ENCODE measurements at places on chromosomes 4 and X.

DNA sequence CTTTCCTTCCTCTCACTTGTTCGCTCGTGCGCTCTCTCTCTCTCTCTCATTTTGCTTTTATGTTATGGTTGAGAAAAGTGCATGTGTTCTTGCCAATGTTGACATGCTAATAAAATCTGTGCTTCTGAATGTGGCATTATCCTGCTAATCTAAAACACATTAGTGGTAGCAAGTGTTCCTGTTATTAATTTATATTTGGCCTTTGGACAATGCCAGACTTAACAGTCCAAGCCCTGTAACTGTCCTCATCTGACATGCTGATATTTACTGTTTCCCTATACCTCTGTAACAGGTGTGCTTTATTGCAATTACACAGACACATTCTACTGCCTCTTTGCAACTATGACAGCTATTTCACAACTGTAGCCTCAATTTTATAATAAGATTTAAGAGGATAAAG lies 2.7 kb downstream of the PPARGC1A start:
- DNase-seq = no peak

DNA sequence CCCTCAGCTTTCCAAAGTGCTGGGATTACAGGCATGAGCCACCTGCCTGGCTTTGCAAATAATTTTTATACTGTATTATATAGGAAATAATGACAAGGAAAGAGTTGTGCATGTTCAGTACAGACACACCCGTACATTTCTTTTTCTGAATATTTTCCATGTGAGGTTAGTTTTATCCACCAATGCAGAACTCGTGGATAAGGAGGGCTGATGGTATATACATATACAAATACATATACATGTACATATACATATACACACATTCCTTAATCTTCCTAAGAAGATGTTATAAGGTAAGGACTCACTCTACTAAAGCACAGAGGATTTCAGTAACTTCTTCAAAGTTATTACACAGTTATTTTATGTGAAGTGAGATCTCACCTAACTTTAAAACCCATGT lies 925.8 kb downstream of the C4orf33 start:
- no peak for DNase-seq

- no peak for DNase-seq
Observed at GRCh38 chrX:137278825-137279224, 245.0 kb upstream of the GPR101 start.

- DNase-seq = no peak
Observed at GRCh38 chrX:106000203-106000602, 38.3 kb downstream of the SERPINA7 start.

DNA sequence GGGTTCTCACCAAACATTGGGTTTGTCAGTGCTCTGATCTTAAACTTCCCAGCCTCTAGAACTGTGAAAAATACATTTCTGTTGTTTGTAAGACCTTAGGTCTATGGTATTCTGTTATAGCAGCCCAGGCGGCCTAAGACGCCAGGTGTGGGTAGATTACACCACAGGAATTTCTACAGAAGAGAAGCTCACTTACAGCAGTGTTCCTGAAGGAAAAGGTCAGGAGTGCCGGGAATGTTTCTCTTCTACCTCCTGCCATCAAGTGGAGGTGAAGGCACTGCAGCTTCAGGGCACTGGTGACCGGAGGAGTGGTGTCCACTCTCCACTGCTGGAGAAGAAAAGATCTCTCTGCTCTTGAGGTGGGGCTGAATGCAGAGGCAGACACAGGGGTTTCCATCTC lies 45.7 kb downstream of the FHDC1 start:
- no peak for DNase-seq

- DNase-seq = no peak
Observed at GRCh38 chr4:74522251-74522991, 77.5 kb downstream of the AREG start.

DNA sequence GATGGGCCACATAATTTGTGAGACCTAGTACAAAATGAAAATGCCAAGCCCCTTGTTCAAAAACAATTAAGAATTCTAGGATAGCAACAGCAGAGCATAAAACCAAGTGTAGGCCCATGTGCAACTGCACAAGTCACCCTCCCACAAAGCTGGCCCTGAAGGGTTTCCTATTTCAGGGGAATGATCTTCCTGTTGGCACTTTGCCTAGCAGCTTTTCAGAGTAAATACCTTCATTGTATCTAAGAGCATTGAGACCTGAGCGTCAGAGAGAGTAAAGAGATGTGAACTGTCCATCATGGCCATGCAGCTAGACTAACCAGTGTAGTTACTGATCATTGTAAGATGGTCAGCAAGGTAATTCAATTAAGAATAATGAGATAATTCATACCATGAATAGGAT lies 113.6 kb downstream of the CNKSR2 start:
- no peak for DNase-seq

DNA sequence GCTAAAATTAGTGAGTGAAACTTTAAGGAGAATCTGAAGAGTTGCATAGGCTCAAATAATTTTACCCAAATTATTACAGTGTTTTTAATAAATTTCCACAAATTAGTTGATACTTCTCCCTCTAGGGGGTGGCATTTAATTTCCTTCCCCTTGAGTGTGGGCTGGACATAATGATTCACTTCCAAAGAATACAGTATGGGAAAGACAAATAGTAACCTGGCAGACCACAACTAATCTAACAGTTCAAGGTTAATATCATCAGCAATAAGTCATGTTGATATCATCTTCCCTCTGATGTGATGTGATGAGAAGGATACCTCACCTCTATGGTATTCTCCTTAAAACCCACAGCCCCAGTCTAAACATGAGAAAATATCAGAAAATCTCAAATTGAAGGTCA lies 15.5 kb downstream of the PFKFB1 start:
- DNase-seq = no peak

- DNase-seq = no peak
Observed at GRCh38 chrX:38750551-38750950, 50.7 kb upstream of the MID1IP1 start.

DNA sequence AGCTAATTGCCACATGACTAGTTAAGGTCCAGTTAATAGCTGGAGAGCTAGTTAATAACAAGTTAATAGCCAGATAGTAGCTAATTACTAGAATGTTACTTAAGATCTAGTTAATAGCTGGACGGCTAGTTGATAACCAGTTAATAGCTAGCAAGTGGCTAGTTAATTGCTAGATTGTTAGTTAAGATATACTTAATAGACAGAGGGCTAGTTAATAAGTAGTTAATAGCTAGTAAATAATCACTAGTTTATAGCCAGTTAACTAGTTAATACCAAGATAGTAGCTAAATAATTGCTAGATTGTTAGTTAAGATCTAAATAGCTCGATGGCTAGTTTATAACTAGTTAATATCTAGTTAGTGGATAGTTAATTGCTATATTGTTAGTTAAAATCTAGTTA lies 632.6 kb upstream of the CT83 start:
- no peak for DNase-seq

DNA sequence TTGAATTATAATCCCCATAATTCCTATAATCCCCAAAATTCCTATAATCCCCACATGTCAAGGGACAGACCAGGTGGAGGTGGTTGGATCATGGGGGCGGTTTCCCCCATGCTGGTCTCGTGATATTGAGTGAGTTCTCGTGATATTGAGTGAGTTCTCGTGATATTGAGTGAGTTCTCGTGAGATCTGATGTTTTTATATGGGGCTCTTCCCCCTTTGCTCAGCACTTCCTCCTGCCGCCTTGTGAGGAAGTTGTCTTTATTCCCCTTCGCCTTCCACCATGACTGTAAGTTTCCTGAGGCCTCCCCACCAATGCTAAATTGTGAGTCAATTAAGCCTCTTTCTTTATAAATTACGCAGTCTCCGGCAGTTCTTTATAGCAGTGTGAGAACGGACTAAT lies 36.6 kb upstream of the GPR78 start:
- no peak for DNase-seq

DNA sequence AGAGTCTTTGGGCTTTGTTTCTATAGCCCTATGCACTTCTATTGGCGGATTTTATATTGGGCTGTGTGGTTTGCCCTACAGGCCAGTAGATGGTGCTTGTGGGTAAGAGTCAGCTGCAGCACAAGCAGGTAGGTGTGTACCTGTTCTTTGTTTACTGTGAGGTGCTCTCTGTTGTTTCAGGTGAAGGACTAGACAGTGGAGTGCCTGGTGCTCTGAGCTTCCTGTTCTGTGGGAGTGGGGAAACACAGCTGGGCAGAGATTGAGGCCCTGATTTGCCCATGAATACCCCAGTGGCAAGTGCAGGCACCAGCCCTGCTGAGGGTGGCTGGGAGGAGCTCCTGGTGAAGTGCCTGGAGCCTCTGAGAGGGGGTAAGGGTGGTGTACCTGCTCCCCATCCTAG lies 26.3 kb upstream of the UCP1 start:
- DNase-seq = no peak

DNA sequence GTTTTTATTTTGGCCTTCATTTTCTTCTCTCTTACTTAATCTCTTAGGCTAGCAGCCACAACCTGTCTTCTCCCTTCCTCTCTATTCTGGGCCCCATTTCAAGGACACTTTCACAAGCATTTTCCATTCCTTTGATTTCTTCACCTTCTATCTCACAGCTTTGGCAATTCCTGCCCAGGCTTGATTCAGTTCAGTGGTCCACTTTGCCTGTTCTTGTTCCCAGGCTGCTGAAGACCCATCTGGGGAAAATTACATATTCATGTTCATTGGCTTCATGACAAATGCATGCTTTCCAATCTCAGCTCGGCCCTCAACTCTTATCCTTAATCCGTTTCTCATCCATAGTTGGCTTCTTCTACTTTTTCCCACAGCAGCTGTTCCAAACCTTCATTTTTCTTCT lies 38.7 kb upstream of the LPAR4 start:
- no peak for DNase-seq

DNA sequence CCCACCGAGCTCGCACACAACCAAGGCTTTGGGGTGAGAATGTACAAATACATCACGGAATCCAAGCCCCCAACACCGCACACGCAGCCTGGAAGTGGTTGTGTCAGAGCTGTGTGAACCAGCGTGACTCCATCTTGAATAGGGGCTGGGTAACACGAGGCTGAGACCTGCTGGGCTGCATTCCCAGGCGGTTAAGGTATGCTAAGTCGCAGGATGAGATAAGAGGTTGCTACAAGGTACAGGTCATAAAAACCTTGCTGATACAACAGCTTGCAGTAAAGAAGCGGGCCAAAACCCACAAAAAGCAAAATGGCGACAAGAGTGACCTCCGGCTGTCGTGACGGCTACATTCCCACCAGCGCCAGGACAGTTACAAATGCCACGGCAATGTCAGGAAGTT lies 258.4 kb downstream of the DHRSX start:
- no peak for DNase-seq

GRCh38 chr4:24683116-24683515 lies 98.8 kb upstream of the DHX15 start:
- DNase-seq = no peak

GRCh38 chr4:127868196-127868595 lies 12.5 kb upstream of the PLK4 start:
- DNase-seq = no peak

- DNase-seq = no peak
Observed at GRCh38 chr4:2512396-2513135, 23.9 kb upstream of the FAM193A start.

DNA sequence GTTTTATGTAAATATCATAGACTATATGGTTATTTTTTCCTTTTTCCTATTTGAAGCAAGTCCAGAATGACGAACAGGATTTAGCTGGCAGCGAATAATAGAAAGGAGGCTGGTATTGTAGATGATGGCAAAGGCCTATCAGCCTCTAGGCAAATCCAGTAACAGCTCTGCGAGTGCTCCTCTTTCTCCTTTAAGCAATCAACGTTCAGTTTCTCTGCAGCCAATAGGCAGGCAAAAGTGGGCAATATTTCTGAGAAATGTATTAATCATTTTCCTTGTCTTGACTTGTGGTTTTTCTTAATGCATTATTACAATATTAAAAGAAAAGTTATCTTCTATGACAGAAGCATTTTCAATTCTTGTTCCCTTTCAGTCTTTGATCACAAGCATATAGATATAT lies 183.3 kb downstream of the SH3KBP1 start:
- no peak for DNase-seq

GRCh38 chr4:5870701-5871100 lies 22.2 kb downstream of the CRMP1 start:
- DNase-seq = no peak

DNA sequence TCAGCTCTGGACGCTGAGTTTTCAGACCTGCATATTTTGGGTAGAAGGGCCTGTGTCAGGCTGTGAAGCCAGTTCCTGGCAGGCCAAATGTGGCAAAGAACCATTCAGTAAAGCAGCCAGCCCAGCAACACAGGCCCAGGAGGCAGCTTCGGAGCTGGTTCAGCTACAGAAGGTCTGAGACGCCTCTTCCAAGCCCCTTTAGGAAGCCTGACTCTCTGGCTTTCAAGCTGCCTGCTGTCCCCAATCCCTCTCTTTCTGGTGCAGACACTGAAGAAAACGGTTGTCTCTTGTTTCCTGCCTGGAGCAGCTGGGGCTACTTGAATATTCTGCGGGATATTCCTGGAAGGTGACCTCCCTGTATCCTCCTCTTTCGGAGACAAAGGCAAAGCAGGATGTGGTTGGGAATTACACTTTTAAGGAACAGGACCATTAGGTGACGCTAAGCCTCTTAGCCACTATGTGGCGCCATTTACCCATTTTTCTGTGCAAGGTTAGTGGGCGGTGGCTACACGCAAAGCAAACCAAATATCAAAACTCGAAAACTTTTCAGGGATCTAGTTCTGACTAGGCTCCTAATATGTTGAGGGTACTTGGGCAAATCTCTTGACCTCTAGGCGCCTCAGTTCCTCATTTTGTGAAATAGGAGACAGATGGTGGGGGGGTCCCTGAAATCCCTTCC lies 47.2 kb upstream of the LAS1L start:
- DNase-seq = no peak

DNA sequence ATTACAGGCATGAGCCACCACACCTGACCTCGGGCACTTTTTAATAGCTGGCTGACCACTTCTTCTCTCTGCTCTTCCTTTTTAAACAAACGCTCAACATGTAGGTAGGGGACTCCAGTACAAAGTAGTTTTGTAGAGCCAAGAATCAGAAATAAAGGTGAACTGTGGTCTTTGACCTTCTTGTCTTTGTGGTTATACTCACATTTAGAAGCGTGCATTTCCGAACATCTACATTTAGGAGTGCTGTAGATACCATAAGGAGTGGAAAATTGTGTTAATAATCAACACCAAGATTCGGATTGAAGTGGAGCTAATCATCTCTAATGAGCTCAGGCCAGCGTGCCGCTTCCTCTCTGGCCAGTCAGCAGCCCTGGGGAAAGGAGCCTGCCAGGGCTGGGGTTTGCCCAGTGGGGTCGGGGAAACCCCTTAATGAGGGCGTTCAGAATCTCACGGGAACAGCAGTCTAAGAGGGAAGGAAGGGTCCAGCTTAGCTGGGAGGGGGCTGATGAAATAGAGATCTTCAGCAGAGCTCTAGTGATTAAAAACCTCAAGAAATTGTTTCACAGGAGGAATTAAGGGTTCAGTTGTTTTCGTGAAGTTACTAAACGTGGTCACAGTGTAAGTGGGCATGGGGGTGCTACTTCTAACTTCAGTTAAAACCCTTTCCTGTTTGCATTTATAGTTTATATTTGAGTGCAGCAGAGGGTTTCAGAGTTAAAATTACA lies 81.2 kb downstream of the GAB1 start:
- no peak for DNase-seq
